Hematopoietic multipotent progenitor cell treated with erythropoietin and hydrocortisone succinate and interleukin-3 and kit ligand, for 17 days (in vitro differentiated cells): ENCODE measurements at places on chromosomes 2 and 18.

DNA sequence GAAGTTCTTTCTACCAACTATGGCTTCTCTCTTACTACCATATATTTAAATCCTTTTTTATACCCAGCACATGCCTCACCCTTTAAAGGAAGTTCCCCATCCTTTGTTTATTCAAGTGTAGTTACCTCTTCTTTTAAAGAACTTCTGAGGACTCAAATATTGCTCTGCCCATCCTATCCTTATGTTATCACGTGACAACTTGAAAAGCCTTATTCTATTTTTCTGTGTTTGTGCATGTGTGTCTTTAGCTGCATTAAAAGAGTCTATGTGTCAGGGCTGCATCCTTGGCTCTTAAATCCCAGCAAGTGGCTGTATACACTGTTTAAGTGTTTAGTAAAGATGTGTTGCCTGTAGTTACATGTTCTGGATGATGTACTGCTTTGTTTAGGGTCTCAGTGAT is 22.5 kb downstream of the FSHR start:
- no peak for DNase-seq

DNA sequence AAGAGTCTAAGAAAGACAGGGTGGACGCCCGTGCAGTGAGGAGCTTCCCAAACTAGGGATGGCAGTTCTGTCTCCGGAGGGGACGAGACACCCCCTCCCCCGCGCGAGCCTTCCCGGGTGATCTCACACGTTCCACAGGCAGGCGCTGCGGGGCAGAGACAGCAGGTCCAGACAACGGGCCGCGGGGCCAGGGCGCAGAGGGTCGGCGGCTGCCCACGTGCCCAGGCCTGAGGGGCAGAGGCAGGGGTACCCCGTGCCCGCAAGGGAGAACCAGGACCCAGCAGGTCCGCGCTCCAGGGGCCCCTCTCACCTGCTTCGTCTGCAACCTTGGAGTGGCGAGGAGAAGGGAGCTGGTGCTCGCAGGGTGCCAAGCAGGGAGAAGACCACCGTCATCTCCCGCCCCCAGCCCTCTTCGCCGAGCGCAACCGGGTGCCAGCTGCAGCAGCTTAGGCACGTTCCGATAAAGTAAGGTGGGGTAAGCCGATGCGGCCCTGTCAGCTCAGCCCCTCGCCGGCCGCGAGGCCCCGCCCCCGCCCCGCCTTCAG is at the start of gene GPR155:
TSS of gene GPR155 (minus strand) at position 467 of the 545 bp plus-strand sequence. CDS start 5,073 bp downstream, outside the sequence.
- DNase-seq = no peak

DNA sequence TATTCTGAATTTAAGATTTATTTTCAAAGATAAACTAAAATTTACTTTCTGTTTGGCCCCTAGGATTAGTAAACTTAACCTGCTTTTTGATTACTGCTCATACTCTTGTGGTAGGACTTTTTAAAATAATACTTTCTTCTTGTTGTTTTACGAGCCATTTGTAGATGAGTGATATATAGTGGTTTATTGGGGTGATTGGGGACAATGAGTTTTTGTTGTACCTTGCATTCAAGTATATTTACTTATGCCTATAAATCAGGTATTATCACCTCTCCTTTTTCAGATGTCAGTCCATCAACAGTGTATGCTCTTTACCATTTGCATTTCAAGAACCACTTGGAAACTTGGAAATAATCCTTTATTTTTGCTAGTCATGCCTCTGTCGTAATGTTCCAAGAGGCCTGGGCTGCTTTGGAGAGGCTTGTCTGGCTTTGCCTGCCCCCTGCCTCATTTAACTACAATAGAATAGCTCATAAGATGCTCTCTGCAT is 131.3 kb downstream of the COMMD1 start:
- DNase-seq = no peak

DNA sequence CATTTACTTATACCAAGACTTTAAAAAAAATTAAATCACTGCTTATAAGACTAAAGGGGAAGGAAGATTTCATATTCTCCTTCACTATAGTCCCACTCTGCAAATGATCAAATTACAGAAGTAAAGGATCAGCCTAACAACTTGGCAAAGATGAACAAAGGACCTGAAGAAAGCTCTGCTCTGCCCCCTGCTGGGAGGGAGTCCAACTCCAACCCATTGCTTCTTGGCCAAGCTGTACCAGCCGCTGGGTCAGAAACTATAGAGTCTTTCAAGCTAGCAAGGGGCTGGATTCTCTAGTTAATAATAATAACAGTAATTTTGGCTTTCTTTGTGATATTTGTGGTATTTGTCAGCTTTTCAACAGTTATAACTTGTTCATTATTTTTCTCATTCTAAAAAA is 927.0 kb upstream of the CRIM1 start:
- no peak for DNase-seq

- DNase-seq = no peak
Measured at GRCh38 chr2:154032220-154032619, 160.5 kb downstream of the GALNT13 start.

DNA sequence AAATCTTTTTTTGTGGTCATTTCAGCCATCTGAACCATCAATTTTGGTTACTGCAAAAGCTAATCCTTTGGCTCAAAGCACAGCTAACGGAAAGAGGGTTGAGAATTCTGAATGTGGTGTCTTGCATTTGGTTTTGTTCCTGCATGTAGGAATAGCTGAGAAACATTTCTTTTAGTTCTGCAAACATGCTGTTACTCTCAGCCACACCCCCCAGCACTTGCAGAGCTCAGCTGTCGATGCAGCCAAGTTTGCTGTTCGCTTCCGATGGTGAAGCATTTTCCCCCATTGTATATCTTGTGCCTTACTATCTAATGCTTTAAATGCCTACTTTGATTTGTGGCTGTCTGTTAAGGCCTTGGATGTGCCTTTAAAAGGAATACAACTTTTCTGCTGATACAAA is 294.9 kb upstream of the FANCL start:
- DNase-seq = no peak

- no peak for DNase-seq
Measured at GRCh38 chr2:3128786-3129185, 248.8 kb downstream of the EIPR1 start.

DNA sequence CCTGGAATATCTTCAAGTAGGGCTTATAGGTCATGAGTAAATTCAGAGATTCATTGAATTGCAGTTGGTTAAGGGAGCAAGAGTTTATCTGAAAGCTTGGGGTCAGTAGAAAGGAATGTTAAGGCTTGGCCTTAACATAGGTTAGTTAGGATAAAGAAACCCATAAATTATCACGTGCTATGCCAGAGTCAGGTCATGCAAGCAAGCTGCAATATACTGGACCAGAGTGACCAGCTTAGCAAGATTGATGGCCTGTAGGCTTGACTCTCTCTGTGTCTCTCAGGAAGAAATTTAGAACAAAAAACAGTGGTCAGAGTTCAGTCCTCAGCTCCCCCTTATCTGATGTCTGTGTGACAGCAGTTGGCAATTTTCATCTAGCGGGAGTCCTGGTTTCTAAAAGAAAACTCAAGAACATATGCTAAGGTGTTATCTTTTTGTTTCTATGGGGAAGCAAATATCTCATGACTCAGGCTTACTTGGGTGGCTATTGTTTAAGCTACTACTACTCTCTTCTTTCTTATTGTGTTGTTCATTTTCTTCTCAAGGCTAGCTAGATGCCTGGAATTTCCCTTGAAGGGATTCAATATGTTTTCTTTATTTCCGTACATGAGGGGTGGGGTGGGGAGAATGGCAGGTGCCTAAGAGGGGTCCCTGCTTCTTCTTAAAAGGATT is 28.7 kb upstream of the MARCO start:
- no peak for DNase-seq

DNA sequence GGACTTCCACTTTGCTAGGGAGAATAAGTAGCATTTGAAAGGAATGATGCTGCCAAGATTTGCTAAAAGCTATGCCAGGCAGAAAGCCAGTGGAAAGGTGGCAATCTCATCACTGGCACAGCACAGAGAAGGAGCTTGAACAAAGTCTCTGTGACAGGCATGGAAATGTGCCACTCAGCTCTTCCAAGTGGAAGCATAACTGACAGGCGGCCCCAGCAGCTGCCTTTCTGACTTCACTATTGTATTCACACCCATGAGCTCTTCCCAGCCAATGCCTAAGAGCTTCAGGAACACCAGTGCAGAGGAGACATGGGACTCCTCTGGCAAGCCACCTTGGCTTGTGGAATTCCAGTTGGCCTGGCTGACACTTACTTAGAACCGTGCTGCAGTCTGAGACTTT is 134.6 kb upstream of the REG3G start:
- DNase-seq = no peak

GRCh38 chr2:23506531-23507266 is 121.7 kb downstream of the KLHL29 start:
- no peak for DNase-seq

- DNase-seq = no peak
Measured at GRCh38 chr18:68418881-68419280, 296.0 kb downstream of the TMX3 start.

DNA sequence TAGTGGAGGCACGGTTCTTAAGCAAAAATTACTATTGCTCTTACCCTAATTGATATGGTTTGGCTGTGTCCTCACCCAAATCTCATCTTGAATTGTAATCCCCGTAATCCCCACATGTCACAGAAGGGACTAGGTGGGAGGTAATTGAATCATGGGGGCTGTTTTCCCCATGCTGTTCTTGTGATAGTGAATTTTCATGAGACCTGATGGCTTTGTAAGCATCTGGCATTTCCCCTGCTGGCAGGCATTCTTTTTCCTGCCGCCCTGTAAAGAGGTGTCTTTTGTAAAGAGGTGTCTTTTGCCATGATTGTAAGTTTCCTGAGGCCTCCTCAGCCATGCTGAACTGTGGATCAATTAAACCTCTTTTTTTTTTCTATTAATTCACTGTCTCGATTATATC is 1691.8 kb upstream of the SLC39A10 start:
- no peak for DNase-seq
